ENCODE measurements at places on chromosomes 6 and 20. TPM values are rescaled to one million over a fixed set of nuclear protein-coding genes. Genes with fewer than 3 reads are reported as not detected.

GPR6 gene
- total RNA-seq, result not detected

FAM50B gene
- total RNA-seq, result 18.5 TPM

GLP1R gene
- total RNA-seq, result 0.21 TPM

EPHA7 gene
- 0.33 TPM for total RNA-seq

DNA sequence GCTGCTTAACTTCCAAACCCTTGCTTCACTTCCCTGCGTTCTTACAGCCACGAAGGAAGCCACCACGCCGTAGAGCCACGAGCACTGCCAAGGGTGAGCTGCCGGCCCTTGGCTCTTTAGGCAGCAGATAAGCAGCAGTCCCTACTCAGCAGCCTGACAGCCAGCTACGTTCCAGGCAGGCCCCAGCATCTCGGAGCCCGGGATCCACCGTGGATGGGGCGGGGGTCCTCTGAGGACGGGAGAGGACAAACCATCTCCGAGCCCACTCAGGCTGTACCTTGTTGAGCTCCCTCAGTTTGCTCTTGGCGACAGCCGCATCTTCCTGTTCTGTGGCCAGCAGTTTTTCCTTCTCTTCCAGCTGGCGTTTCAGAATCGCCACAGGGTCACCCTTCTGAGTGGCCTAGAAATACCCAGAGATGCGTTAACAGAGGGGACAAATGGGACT is 40.5 kb downstream of the RRBP1 start:
- no peak for DNase-seq

DNA sequence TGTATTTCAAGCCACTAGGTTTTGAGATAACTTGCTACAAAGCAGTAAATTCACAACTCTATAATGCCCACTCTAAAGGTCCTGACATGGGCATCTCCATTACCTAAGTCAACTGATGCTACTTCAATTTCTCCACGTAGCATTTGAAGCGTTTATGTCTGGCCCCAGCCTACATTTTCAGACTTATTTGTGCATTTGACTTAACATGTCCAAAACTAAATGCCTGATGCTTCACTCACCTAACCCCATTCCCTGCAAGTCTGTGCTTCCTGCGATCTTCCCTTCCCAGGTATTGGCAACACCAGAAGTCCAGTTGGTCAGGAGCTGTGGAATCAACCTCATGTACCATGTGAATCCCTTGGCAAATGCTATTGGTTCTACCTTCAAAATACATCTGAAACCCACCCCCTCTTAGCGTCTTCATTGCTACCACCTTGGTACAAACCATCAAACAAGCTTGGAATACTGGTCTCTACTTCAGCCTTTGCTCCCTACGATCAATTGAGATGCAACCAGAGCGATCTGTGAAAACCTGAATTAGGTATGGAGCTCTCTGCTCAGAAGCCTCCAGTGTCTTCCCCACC is 12.8 kb upstream of the ZNFX1 start:
- no peak for DNase-seq

DNA sequence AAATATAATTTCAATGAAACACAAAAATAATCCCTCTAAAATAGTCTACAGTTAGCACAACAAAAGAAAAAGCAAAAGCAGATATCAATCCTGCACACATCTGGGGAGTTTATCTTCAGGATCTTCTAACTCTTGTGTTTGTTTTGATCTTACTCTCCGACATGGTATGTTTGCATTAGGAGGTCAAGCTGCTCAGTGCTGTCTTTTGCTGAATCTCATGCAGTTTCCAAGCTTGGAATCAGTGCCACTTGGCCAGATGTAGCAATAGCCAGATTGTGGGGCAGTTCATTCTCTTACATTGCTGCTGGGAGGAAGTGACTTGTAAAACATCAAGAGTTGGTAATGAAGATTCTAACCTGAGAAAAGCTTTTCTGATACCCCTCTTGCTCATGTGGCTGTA is 29.5 kb downstream of the RIOK1 start:
- DNase-seq, result no peak

DNA sequence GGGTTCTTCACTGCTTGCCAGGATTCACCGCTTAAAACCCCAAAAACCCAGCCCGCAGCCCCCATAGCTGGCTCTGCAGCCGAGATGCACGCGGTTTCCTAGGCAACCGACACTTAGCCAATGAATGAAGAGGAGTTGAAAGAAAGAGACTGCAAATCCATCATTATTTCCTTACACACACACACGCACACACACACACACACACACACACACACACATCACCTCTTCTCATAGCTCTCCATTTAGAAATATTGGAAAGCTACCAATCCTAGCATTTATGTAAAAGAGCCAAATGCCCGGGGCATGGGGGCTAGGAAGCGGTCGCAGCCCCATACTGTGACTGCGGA is 3.4 kb upstream of the TUBB2B start:
- no peak for DNase-seq

DNA sequence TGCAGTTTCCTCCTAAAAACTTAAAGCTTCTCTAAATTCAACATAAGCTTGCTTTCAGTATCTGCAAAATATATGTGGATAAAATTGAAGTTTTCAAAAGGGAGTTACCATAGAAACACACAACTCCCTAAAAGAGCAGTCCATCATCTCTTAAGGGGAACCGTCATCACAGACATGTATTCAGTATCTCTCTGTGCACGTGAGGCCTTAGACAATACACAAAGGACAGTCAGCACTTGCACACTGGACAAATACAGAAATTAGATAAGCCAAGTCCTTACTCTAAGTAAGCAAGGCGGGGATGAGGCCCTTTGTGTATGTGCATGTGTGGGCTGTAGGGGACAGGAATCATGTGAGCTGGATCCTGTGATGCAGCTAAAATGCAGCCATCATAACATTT is 136.6 kb downstream of the BACH2 start:
- no peak for DNase-seq

DNA sequence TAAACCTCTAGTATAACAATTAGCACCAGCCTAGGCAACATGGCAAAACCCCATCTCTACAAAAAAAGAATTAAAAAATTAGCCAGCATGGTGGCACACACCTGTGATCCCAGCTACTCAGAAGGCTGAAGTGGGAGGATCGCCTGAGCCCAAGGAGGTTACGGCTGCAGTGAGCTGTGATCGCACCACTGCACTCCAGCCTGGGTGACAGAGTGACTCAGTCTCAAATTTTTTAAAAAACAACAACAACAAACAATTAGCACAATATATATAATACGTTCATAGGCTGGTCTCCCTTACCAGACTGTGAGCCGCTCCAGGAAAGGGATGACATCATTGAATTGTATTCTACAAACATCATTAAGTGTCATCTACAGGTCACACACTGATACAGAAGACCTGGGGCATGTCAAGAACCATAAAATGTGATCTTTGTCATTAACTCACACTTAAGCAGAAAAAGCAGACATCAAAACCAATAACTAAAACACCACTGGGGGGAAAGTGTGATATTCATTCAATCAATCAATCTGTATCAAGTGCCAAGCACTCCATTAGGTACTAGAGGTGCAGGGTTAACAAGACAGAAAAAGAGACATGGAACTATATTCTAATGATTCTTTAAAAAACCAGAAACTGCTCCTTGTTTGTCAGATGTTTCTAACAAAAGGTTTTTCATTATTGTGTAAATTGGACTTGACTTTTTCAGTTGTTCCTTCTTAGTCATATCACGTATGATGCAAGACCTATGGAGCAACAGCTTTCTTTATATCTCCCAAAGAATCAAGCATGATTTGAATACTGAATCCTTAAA is 17.8 kb downstream of the MAP3K5 start:
- no peak for DNase-seq

DNA sequence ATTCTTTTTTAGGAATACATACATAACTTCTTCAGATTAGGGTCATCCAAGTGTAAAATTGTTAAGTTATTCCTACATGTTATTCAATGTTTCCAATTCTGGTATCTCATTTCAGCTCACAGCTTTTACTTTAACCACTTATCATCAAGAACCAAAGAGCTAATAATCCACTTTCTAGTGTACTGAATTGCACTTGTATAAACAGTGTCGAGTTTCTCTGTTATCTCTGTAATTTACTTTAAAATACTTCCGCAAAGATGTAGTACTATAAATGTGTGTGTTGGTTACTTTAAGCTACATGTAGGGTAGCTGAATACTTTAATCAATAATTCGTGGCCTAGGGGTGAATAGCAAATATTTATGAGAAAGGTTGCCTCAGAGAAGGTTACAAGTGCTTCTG is 8.8 kb upstream of the GJA1 start:
- no peak for DNase-seq

DNA sequence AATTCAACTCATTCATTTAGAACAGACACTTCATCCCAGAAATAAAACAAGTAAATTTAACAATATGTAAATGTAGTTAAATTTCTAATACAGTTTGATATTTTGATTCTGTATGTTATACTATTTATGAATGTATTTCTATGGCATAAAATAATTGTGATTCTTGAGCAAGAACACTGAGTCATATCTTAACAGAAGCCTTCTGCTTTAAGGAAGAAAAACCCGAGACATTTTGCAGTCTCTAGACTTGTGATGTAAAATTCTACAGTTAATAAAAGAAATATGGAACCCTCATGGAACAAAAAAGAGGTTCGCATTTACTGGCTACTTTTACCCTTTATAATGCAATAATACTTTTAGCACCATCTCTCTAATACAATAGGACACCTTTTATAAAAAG is 47.9 kb upstream of the SCML4 start:
- no peak for DNase-seq

- DNase-seq, result no peak
These were observed 295.9 kb downstream of the GMDS start for GRCh38 chr6:1949538-1949937.

Measured in thyroid gland (tissue), 4 donors.